NK-92 treated with Interleukin-12 subunit alpha and Interleukin-12 subunit beta, amount 100 ng/mL, for 24 hours (cell line): ENCODE measurements at places on chromosomes 13 and 19.

DNA sequence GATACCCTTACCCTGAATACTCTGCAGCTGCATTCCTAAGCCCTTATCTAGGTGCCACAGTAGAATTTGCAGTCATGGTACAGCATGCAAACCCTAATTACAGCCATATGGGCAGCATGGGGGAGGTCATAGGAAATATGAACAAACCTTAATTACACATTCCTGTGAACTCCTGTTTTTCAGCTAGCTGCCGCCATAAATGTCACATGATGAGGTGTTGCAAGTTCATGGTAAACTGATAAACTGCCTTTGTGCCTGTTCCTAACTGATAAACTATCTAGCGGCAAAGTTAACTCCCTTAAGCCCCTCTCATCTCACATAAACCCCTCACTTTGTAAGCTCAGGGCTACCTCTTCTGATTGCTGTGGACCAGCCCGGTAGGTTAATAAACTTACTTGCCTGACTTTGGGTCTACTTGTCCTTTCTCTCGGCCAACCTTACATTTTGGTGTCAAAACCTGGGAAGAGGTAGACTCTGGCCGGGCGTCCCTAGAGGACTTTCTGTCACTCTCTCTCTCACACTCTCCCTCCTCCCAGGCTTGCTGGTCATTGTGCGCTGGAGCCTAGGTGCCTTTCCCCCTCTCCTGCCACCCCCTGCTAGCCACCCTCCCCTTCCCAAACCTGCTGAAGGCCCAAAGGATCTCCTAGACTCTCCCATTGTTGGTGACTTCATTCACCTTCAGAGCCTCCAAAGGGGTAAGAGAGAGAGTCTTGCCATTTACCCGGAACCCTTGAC, 43.3 kb downstream of the ZNF93 start:
- DNase-seq, result no peak

- DNase-seq, result no peak
Measured at GRCh38 chr13:50691681-50692263, 151.7 kb downstream of the DLEU7 start.

DNA sequence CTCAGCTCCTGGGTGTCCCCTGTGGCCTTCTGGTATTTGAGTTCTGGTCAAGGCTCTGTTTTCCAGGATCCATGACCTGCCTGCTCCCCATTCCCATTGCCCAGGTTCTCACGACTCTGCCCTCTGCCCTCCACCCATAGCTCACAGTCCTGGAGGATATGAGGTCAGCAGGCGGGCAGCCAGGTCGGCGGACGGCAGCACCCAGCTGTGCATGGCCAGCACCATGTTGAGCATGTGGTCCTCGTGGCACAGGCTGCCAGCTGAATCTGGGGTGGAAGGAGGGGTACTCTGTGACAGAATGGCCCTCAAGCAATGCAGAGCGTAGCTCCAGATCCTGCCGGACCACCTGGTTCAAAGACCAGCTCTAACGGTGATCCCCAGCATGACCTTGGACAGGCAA, 5.1 kb downstream of the RASGRP4 start:
- DNase-seq, result no peak

- no peak for DNase-seq
Measured at GRCh38 chr13:79393564-79394249, 12.3 kb downstream of the RBM26 start.

DNA sequence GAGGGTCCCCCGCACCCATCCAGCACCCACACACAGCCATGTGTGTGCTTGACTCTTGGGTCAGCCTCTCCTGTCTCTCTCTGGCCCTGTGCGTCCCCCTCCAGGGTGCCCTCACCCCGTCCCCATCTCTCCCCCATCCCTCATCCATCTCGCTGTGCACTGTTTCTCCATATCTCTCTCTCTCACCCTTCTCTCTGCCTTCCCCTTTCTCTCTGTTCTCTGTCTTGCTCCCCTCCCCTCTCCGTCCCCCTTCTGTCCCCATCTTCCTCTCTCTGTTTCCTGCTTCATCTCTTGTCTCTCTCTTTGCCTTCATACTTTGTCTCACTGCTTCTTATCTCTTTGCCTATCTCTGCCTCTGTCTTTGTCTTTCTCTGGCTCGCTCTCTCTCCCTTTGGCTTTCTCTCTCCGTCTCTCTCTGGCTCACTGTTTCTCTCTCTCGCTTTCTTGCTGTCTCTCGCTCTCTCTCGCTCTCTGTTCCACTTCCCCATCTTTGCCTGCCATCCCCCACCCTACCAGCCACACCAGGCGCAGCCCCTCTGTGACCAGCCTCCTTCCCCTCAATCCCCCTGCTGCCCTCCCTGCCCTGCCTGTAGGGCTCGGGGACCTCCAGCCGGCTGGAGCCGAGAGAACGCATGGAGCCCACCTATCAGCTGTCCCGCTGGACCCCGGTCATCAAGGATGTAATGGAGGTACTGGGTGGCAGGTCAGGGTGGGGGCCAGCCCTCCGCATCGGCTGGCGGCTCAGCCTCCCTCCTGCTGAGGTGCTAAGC, 8.9 kb downstream of the STXBP2 start:
- no peak for DNase-seq

DNA sequence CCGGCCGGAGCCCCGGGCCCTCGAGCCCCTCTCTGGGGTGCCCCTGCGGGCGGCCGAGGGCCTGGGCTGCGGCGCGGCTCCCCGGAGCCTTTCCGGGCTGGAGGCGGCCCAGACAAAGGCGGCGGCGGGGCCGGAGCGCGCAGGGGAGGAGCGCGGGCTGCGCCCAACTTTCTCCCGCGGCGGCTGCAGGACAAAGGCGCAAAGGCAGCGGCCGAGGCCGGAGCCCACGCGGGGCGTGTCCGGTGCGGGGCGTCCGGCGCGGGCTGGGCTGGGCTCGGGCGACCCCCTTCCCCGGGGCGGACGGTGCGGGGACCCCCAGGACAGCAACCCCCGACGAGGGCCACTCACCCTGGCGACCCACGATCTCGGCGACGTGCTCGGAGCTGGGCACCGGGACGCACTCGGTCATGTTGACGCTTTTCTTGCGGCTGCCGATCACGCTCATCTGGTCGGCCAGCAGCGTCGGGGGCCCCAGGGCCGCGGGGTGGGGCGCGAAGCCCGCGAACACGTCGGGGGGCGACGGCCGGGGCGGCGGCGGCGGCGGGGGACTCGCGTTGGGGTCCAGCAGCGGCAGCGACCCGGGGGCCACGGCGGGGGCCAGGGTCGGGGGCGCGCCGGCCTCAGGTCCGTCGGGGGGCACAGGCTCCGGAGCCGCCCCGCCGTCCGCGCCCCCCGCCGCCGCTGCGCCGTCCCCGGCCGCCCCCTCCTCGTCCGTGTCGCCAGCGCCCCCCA, 843 bp downstream of the MEX3D start:
- no peak for DNase-seq

DNA sequence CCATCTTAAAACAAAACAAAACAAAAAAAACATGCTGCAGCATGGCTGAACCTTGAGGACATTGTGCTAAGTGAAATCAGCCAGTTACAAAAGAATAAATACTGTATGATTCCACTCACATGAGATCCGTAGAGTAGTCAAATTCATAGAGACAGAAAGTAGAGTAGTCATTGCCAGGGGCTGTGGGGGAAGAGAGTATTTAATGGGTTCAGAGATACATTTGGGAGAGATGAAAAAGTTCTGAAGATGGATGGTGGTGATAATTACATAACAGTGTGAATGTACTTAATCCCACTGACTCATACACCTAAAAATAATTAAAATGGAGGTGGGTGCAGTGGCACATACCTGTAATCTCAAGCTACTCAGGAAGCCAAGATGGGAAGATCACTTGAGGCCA, 72.0 kb upstream of the C1QTNF9 start:
- no peak for DNase-seq

DNA sequence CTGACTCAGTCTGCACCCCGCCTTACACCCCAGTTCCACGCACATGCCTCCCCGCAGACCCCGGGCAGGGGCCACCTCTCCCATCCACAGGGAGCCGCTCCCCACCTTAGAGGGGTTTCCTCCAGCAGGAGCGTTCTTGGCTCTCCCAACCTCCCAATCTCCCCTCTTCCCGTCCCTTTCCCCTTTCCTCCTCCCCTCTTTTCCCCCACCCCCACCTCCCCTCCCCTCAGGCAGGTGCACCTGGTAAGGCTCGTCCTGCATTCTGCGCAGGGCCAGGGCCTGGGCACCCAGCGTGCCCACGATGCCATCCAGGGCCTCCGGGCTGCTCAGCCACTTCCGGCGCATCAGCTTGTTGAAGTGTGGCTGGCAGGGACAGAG, 27.3 kb downstream of the EXOC3L2 start:
- DNase-seq, result no peak

DNA sequence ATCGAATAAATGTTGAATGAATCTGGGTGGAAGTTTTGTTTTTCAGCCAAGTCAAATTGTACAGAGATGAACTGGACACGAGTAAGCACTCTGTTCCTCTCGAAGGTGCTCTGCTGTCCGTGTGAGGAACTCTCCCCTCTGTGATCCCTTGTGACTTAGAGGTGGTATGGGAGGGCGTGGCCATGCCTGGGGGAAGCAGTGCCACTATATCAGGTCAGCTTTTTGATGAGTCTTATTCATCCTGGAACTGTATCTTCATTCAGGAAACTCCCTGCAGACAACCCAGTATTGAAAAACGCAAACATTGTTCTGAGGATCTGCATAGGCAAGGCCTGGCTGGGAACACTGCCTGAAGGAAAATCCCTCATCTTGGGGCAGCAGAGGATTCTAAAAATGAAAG, 45.7 kb upstream of the FLT1 start:
- no peak for DNase-seq

DNA sequence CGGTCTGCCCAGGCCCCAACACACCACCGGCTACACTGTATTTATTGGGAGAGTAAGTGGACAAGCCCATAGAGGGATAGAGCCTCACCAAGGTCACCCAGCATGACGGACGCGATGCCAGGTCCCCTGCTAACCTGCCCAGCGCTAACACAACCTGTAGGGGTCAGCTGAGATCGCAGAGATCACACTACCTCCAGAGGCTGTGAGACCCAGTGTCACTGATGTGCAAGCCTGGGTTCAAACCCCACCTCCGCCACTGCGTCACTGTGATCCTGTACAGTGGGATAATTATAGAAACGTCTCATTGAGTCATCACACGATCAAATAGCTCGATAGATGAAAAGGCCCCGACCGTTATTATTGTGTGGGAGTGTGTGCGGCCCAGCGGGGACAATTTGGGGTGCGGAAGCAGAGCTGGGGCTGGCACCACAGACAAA, 10.6 kb upstream of the TLE2 start:
- DNase-seq, result no peak
